ENCODE measurements at places on chromosomes 13 and 19.

GRCh38 chr13:95236774-95237173, 64.5 kb downstream of the ABCC4 start:
- no peak for DNase-seq

- no peak for DNase-seq
Observed at GRCh38 chr13:36883824-36884223, 36.2 kb downstream of the SMAD9 start.

- DNase-seq, result no peak
Observed at GRCh38 chr13:32087955-32088747, 56.6 kb downstream of the FRY start.

- DNase-seq, result no peak
Observed at GRCh38 chr19:6712692-6713670, 7.5 kb downstream of the C3 start.

DNA sequence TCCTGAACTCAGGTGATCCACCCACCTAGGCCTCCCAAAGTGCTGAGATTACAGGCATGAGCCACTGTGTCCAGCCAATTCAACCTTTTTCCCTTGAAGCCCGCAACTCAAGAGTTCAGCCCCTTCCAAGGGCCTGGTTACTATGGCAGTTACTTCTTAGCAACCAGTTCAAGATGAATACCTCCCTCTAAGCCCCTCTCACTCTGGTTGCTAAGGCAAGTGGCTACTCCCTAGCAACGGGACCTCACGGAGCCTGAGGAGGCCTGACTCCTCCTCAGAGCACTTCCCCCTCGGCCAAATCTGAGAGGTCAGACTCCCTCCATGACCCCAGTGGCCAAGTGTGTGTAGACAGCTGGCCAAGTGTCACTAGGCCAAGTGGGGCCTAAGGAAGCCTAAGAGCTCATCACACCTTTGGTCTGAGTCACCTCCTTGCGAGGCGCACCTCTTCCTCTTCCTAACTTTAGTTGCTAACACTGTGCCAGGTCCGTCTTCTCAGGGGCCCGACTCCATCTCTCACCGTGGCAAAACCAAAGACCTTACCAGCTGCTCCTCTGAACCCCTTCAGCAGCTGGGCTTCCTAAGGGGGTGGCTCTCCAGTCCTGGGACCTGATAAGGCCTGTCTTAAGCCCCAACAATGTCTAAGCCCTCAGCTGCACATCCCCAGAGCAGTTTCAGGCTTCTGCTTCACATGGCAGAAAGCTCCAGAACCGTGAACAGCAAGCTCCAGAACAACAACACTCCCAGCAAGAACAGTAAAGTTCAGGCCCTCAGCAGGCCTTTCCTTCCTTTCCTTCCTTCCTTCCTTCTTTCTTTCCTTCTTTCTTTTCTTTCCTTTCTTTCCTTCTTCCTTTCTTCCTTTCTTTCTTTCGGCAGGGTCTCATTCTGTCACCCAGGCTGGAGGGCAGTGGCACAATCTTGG, 9.6 kb downstream of the CD37 start:
- DNase-seq, result peak; percentile 22

GRCh38 chr19:33035461-33035860, 29.2 kb downstream of the RHPN2 start:
- no peak for DNase-seq

- DNase-seq, result no peak
Observed at GRCh38 chr19:29617366-29618266, 11.5 kb downstream of the POP4 start.

DNA sequence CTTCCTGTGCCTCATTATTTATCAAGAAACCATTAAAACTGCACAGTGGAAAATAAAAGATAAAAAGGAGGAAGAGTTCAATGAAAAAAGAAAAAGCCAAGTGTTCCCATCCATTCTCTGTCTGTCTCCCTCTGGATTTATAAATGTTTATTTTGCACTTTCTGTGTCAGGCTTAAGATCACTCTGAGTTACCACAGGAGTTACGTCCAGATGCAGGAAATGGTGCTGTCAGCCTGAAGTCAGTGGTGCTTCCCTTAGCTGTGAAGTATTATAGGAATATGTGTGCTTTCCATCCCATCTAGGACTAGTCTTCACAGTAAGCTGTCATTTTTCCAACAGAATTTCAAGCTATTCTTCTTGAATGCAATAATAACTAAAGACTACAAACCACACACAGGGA, 420.2 kb downstream of the KCTD12 start:
- no peak for DNase-seq

DNA sequence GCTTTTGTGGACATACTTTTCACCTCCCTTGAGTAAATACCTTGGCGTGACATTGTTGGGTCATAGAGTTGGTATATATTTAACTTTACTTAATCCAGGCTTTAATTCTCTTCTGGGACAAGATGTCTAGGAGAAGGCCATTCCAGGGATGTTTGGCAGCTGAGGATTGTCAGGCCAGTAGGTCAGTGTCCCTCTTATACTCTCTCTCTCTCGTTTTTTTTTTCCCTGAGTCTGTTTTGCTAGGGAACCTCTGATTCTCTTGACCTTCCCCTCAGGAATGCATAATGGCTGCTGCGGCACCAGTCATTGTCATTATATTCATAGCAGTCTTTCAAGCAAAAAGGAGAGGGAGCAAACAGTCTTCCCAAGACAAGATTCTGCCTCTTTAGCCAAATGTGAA, 48.8 kb downstream of the BICRA start:
- no peak for DNase-seq

- no peak for DNase-seq
Observed at GRCh38 chr13:64130171-64130570, 2714.5 kb upstream of the PCDH20 start.

- no peak for DNase-seq
Observed at GRCh38 chr19:5184930-5185329, 155.7 kb downstream of the PTPRS start.

DNA sequence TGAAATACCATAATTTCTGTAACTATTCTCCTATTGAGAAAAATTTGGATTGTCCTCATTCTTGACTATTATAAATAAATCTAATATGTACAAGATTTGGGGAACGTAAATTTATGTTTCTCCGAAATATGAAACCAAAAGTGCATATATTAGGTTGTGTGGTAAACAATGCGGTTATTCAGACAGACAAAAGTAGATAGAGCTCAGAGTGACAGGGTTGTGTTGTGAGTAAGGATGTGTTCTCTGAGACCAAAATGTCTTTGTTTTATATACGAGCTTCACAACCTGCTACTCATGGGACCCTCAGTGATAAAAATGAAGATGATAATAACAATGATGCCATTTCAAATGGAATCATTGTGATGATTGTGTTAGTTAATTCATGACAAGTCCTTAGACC, 796.3 kb upstream of the SLC10A2 start:
- no peak for DNase-seq

GRCh38 chr13:58500938-58501337, 869.4 kb downstream of the PCDH17 start:
- DNase-seq, result no peak

DNA sequence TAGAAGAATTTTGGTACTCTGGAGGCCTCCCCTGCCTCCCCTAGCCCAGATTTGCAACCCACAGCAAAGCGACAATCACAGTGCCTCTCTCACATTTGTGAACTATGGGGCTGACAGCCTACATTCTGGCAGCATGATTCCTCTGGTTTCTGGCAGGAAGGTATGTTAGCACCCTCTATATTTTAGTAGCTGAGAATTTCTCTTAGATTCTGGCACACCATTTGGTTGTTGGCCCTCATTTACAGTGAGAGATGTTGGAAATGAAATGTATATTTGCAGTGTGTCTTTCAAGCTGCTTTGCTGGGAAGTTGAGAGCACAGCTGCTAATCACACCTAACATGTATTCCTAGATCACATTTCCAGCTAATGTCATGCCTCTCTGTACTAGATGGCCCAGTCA, 735.0 kb downstream of the FGF9 start:
- no peak for DNase-seq

GRCh38 chr19:7868671-7869452, 5.3 kb downstream of the PRR36 start:
- DNase-seq, result no peak

- DNase-seq, result no peak
Observed at GRCh38 chr19:23440791-23441190, 45.5 kb upstream of the ZNF91 start.

DNA sequence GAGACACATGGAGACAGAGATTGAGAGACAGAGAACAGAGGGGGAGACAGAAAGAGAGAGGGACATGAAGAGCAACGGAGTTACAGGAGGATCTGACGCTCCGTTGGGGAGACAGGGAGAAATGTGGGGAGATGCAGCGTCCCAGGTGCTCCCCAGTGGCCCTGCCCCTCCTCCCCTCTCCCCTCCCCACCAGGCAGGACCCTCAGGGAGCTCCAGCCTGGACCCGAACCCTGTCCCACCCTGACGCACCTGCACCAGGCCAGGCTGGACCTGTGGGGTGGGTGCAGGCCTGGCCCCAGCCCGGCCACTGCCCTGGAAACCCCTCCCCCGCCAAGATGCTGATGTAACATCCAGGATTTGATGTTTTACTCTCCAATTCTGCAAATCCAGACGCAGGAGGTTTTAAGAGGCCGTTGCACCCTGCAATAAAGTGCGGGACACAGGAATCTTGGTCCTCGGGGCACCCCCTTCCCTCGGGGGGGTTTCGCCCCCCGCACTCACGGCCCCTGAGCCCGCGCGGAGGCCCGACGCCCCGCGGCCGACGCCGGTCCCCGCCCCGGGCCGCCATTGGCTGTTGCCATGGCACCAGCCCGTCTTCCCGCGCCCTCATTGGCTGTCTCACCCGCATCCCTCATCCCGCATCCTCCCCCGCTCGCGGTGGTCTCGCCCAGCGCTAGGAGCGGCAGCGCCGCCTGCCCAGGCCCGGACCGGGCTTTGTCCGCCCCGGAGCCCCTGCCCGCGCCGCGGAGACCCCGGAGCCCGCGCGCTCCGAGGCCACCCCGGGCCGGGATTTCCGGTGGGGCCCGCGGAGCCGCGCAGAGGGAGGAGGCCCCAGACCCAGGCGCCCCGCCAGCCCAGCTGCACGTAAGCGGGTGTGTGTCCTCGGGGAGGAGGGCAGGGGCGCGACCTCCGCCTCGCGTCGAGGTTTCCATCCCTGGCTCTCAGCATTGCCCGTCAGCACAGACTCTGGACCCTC, at the start of gene APC2:
APC2 (plus strand) TSS at position 655 of the 976 bp plus-strand sequence. CDS start 2,881 bp downstream, outside the sequence.
- DNase-seq, result no peak

GRCh38 chr13:40600149-40600751, 66.2 kb downstream of the FOXO1 start:
- DNase-seq, result no peak

- DNase-seq, result no peak
Observed at GRCh38 chr13:55664178-55664577, 1476.5 kb upstream of the PRR20A start.

DNA sequence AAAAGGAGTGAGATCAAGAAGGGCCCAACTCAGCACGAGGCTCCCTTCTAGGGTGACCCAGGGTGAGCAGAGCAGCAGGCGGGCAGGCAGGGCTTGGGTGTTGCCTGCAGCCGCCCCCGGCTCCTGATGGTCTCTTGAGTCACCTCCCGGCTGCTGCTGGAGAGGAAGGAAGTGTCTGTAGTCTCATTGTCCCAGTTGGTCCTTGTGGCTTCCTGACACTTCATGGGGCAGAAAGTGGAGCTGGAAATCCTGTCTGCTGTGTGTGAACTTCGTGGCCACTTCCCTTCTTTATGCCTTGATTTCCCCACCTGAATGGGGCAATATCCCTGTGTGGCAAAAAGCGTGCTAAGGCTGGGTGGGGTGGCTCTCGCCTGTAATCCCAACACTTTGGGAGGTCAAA, 2.5 kb downstream of the MAP1S start:
- no peak for DNase-seq

DNA sequence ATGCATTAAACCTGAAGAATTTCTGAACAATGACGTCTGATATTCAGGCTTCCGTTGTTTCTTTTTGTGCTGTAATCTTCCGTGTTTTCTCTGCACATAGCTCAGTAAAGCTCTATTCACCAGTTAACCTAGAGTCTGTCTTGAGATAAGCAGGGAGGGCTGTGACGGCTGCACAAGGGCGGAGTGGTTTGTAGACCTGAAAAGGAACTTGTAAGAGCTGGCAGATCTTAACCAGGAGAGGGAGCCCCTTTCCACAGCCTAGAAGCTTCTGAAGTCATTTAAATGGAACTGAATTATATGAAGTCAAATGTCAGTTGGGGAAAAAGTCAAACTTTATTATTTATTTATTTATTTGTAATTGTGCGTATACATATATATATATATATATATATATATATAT, 27.5 kb downstream of the DPRX start:
- DNase-seq, result no peak

DNA sequence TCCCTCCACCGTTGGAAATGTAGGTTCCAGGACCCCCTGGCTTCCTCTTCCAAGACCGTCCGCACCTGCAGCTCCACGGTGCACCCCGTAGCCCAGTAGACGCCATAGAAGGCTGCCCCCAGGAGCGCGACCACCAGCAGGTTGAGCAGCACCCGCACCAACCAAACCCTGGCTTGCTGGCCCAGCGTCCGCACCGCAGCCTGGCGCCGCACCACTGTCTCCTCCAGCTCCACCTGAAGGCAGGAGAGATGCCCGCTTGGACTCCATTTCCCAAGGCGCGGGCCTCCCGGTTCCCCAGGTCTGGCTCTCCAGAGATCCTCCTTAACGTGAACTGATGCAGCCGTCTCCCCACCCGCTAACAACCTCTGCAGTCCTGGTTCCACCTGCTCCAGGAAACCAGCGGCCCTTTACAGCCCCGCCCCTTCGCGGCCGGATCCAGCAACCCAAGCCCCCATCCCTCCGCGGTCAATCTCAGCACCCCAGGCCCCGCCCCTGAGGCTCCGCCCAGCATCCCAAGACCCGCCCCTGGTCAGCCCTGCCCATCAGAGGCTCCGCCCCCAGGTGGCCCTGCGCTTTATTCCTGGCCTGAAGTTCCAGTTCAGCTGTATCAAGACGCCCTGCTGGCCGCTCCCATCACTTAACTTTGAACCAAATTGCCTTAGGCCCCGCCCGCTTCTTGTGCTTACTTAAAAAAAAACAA, 5.0 kb upstream of the LENG1 start:
- no peak for DNase-seq

DNA sequence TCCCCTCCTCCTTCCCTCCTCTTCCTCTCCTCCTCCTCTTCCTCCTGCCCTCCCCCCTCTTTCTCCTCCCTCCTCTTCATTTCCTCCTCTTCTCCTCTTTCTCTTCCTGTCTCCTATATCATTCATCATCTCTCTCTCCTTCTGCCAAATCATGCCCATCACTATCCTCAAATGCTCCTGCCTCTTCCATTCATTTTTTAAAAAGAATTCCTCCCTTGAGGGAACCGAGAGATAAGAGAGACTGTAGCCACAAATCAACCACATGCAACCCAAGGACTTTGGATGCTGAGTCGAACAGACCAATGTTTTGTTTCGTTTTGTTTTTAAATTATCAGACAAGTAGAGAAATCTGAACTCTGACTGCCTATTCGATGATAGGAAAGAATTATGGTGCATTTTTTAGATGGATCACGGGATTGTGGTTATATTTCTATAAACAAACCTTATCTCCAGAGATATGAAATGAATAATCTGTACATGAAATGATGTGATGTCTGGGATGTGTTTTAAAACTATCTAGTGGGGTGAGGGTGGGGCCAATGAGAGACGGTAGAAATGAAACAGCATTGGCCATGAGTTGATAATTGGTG, 9.5 kb upstream of the ZNF541 start:
- DNase-seq, result no peak

- DNase-seq, result no peak
Observed at GRCh38 chr13:94917824-94918223, 205.5 kb upstream of the SOX21 start.

GRCh38 chr19:44846455-44847143, 502 bp downstream of the NECTIN2 start:
- DNase-seq, result no peak
